ENCODE measurements at places on chromosomes 16 and 17.

DNA sequence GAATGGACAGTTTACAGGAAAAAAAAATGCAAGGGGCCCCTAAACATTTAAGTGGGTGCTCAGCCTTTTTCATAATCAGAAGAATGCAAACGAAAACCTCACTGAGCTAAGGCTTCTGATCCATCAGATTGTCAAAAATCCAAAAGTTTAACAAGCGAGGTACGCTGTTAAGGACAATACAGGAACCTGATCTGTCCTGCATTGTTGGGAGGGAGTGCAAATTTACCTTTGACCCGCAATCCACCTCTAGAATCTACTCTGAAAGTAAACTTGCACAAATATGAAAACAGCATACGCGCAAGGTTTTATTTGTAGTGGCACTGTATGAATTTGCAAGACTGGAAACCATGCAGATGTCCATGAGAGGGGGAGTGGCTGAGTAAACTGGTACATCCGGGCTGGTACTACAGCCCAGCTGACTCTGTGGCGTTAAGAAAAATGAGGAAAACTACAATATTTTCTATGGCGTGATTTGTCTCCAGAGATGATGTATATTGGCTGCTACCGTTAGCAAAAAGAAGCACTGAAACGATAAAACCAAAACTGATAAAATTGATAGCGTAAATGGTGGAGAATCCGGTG, 28.8 kb upstream of the ST6GALNAC1 start:
- DNase-seq = no peak

DNA sequence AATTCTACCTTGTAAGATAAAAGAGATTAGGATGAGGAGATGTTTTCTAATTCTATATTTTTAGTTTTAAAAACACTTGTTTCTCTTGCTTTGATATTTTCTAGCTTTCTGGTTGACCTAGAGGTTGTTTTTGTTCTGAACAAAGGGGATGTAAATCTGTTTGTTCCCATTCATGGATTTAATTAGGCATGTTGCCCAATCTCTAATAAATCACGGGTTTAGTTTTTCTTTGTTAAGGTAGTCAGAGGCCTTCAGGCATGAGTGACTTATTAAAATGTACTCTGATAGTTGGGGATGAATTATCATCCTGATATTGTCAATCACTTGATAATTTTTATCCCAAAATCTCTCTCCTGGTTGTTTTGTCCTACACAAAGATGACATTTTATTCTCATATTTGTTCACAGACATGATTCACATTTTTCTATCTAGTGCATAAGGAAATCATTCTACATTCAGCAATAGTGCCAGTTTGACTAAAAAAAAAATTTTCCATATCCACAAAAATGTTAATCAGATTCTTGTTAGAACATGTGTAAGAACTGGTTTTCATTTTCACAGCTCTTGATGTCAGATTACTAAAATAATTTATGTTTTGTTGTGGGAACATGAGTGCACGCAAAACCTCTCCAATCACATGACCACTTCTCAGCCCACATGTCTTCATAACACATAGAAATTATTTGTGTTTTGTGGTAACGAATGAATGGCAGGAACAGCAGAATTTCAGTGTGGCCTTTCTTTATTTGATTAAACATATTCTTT, 95.7 kb upstream of the AKTIP start:
- DNase-seq = no peak

GRCh38 chr17:77306790-77307478, 166.2 kb downstream of the SEC14L1 start:
- no peak for DNase-seq

DNA sequence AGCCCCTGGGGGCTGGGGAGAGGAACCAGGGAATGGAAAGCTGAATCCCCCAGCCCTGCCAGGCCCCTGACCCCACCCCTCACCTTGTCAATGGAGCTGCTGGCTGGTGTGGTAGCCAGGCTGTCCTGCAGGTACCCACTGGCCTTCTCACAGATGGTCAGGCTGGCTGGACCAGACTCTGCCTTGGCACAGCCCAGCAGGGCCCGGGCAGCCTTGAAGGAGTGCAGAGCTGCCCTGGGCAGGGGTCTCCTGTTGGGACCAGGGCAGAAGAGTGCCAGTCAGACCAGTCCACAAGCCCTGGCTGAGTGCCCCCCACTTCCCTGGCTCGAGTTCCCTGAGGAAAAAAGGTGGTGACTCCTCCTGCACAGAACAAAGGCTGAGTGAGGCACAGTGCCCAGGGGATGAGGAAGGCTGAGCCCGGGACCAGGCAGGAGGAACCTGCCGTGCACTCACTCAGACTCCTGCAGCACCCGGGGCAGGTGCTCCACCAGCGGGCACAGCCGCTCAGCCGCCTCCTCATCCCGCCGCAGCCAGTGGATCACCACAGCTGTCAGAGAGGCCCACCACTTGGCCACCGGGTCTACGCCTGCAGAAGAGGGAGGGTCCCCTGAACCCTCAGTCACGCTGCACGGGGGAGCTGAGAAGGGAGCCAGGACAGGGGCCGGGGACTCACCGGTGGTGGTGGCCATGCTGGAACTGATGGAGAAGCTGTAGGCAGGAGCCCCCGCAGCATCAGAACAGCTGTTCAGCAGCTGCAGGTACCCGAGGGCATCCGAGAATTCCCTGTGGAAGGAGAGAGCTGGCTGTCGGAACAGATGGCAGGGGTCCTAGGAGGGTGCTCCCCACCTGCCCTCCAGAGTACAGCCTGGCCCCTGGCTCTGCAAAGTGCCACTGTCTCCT, 22.4 kb downstream of the SREBF1 start:
- DNase-seq = no peak

GRCh38 chr16:67504031-67505021, 21.0 kb upstream of the AGRP start:
- DNase-seq = no peak

DNA sequence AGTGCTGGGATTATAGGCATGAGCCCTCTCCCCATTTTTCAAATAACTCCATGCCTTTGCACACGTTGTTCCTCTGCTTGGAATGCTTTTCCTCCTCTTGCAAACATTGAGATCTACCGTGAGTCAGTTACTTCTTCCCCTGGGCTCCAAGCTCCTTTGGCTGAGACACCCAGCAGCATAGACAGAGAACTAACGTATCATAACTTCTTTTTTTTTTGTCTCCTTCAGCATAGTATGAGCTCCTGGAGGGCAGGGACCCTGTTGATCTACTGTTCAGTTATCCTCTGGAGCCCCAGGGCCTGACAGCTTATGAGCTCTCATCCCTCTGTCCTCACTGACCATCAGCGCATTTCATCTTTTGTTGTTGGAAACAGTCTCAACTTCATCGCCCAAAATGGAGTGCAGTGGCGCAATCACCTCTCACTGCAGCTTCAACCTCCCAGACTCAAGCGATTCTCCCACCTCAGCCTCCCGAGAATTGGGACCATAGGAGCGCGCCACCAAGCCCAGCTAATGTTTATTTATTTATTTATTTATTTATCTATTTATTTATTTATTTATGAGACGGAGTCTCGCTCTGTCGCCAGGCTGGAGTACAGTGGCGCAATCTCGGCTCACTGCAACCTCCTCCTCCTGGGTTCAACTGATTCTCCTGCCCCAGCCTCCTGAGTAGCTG, 2.2 kb downstream of the SPAG7 start:
- DNase-seq = no peak

GRCh38 chr16:87067836-87068761, 249.1 kb downstream of the C16orf95 start:
- no peak for DNase-seq

DNA sequence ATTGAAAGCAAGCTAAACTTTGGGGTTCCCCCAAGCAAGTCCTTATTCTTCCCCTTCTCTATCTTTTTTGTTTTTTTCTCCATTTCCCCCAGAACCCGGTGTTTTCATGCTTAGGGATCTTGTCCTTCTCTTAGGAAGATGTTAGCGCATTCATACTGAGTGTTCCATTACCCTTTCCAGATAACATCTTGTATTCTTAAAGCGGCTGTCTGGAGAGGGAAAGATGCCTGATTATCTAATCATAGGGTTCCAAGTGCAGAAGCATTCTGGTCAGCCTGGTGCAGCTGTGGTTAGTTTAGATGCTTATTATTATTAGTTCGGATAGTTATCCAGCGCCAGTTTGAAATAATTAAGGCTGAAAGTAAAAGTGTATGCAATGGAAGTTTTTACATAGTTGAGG, 2.0 kb downstream of the TOM1L1 start:
- no peak for DNase-seq

GRCh38 chr17:57487573-57487972, 231.2 kb downstream of the MSI2 start:
- no peak for DNase-seq

- peak; percentile 1 for DNase-seq
Observed at GRCh38 chr17:27846042-27846655, 45.8 kb upstream of the NOS2 start.

GRCh38 chr16:53018834-53019416, 33.8 kb downstream of the CHD9NB start:
- no peak for DNase-seq

DNA sequence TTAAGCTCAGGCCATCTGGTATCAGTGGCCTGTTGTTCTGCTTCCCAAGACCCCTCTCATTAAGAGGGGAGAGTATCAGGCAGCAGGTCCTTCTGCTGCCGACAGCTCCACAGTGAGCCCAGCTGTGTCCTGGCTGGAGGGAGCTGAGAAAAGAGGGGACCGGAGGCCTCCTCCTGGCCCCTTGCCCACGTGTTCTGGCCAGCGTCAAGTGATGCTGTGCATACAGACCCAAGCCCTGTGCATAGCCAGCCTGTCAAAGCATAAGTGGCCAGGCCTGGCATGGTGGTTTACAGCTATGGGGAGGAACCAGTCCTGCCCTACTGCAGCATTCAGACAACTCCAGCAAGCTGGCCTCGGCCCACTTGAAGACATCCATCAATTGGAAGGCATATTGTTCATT, 48.0 kb downstream of the ABCC6 start:
- no peak for DNase-seq

- no peak for DNase-seq
Observed at GRCh38 chr16:12295395-12295794, 318.9 kb downstream of the SNX29 start.

- no peak for DNase-seq
Observed at GRCh38 chr16:15916323-15916722, 27.9 kb upstream of the CEP20 start.

GRCh38 chr16:12625068-12625467, 178.6 kb downstream of the CPPED1 start:
- no peak for DNase-seq

DNA sequence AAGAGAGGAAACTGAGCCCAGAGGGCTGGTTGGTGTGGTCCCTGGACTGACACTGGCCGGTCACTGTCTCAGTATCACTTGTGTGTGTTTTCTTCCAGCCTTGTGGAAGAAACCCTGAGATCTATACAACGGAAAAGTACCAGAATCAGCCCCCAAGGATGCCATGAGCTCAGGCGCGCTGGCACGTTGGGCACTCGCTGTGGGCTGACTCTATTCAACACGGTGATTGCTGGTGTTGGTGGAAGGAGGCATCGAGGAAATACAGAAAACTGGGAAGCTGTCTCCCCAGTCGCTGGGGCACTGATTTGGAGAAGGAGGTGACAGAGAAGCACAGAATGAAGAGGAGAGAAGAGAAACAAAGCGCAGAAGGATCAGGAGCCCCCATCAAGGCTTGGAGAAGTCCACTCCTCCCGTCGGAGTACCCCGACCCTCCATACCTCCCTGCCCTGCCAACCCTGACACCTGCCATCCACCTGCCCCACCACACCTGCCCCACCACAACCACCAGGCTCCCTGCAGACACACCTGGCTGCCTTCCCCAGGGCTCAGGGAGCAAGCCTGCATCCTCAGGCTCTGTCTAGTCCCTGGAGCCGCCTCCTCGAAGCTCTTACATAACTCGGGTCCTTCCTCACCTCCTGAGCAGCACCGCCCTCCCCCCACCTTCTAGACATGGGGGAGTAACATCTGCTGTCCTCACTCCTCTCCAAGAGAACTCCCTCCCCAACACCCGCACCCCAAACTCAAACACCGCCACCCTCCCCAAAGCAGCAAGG, 66.5 kb downstream of the RBFOX3 start:
- DNase-seq = no peak

DNA sequence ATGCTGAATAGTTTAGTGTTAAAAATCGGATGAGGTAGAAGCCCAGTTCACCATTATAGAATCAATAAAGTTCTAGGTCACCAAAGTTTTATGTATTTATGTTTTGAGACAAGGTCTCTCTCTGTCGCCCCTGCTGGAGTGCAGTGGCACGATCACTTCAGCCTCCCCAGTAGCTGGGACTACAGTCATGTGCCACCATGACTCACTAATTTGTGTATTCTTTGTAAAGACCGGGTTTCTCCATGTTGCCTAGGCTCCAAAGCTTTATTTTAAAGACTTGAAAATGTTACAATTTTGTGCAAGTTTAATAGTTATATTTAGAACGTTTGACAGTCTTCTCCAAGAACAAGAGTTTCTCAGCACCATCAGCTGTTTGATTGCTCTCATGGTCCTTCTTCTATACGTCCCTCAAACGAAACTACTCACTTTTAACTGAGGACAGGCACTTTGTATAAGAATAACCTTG, 32.1 kb downstream of the NDE1 start:
- DNase-seq = no peak

Measured in activated CD8-positive, alpha-beta memory T cell treated with anti-CD3 and anti-CD28 coated beads for 1 hour (primary cell).